ENCODE measurements at places on chromosomes 16 and 17. TPM values are rescaled to one million over a fixed set of nuclear protein-coding genes. Genes with fewer than 3 reads are reported as not detected.

- no peaks in the 10 kb centered on the region for H3K27me3 ChIP-seq
- H3K27ac ChIP-seq: no peak overlapping the region
- H3K4me3 ChIP-seq: no peak overlapping the region
- H3K4me1 ChIP-seq: no peaks in the 10 kb centered on the region
- H3K36me3 ChIP-seq: no peaks in the 10 kb centered on the region
Observed at GRCh38 chr17:11832401-11833137, 164.7 kb downstream of the ZNF18 start.

DNA sequence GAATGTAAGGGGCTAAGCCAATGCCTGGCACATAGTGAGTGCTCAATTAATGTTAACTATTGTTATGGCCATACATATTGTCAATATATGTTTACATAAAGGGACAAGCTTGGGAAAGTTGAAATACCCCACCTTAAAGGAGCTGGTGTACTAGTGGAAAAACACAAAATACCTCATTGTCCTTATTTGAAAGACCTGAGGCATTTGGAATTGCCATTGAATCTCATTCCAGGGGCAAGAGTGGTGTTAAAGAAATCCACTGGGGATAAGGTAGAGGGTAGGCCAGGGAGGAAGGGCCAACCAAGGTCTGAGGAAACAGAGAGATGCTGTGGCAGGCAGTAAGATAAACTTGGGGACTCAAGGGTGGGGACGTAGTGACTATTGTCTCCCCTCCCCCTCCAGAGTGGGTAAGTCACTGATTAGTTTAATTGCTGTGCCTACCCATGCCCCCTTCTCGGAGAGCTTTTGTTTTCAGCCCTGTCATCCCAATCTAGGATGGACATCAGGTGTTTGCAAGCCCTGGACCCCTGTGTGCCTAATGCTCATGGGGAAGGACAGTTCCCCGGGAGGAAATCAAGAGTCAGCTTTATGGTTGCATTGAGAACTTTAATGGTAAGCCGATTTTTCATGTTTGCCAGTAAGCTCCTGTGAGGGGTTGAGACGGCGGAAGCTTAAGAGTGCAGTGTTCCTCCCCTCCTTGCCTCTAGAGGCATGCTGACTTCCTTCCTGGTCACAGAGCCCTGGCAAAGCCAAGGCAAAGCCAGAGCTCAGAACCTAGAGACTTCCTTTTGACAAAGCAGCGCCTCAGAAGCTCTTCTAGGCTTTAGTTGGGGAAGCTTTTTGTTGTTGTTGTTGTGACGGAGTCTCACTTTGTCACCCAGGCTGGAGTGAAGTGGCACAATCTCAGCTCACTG, 2.5 kb upstream of the HEATR9 start:
- H3K4me1 ChIP-seq: no peaks in the 10 kb centered on the region
- no peaks in the 10 kb centered on the region for H3K36me3 ChIP-seq
- no peaks in the 10 kb centered on the region for H3K27me3 ChIP-seq
- no peak overlapping the region for H3K27ac ChIP-seq

GRCh38 chr16:7025616-7026190, 306.9 kb upstream of the RBFOX1 start:
- no peaks in the 10 kb centered on the region for H3K4me1 ChIP-seq
- DNase-seq: peak; percentile 65
- no peaks in the 10 kb centered on the region for H3K27me3 ChIP-seq
- no peaks in the 10 kb centered on the region for H3K36me3 ChIP-seq
- H3K4me3 ChIP-seq: no peak overlapping the region

- H3K4me1 ChIP-seq: no peaks in the 10 kb centered on the region
- no peak overlapping the region for H3K27ac ChIP-seq
- H3K27me3 ChIP-seq: peaks cover under 1% of the 10 kb centered on the region
- H3K36me3 ChIP-seq: no peaks in the 10 kb centered on the region
- H3K4me3 ChIP-seq: no peak overlapping the region
- DNase-seq: no peak
Observed at GRCh38 chr16:1070864-1071408, 1.6 kb upstream of the SSTR5 start.

DNA sequence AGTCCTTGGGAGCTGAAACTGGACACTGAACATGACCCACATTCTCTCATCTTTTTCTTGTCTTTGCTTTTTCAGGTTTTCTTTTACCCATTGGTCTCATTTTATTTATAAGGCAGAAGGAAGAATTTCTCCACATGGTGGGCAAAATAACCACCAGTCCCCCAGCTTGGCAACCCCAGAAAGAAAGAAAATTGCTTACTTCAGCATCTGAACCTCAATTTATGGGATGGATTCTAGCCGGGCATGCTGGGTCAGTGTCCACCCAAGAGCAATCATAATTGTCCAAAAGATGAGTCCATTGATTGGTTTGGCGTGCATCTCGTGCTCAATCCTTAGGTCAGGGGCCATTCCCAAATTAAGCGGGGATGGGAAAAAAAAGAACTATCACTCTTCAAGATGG, 163.7 kb downstream of the TMEM114 start:
- no peaks in the 10 kb centered on the region for H3K27me3 ChIP-seq
- no peak overlapping the region for H3K27ac ChIP-seq
- H3K4me1 ChIP-seq: no peaks in the 10 kb centered on the region
- no peaks in the 10 kb centered on the region for H3K36me3 ChIP-seq
- DNase-seq: no peak
- no peak overlapping the region for H3K4me3 ChIP-seq

DNA sequence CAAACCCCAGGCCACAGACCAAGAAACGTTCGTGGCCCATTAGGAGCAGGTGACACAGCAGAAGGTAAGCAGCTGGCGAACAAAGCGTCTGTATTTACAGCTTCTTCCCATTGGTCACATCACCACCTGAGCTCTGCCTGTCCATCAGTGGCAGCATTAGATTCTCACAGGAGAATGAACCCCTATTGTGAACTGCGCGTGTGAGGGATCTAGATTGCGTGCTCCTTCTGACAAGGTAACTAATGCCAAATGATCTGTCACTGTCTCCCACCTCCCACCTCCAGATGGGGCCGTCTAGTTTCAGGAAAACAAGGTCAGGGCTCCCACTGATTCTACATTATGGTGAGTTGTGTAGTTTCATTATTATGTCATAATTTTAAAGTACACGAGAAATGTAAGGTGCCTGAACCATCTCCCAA, 186.3 kb downstream of the CPPED1 start:
- H3K36me3 ChIP-seq: no peaks in the 10 kb centered on the region
- no peak overlapping the region for H3K4me3 ChIP-seq
- H3K27me3 ChIP-seq: no peaks in the 10 kb centered on the region
- DNase-seq: no peak
- no peaks in the 10 kb centered on the region for H3K4me1 ChIP-seq

DNA sequence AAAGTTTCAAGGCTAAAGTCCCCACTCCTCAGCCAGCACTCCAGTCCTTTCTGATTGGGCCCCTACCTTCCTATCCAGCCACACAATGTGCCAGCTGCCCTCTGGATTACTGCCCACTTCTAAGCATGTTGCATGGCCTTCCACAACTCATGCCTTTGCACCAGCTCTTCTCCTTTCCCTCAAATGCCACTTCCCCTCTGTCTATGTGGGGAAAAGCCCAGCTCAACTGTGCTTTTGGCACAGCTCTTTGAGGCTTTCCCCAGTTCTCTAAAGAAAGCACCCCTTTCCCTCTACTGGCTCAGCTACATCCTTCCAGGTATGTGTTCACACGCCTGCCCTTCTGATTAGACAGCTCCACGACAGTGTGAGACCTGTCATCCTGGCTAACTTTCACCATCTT, 18.5 kb downstream of the GTF3C1 start:
- peaks cover 9% of the 10 kb centered on the region for H3K36me3 ChIP-seq
- no peak overlapping the region for H3K27ac ChIP-seq
- no peak overlapping the region for H3K4me3 ChIP-seq
- H3K27me3 ChIP-seq: no peaks in the 10 kb centered on the region
- H3K4me1 ChIP-seq: no peaks in the 10 kb centered on the region

DNA sequence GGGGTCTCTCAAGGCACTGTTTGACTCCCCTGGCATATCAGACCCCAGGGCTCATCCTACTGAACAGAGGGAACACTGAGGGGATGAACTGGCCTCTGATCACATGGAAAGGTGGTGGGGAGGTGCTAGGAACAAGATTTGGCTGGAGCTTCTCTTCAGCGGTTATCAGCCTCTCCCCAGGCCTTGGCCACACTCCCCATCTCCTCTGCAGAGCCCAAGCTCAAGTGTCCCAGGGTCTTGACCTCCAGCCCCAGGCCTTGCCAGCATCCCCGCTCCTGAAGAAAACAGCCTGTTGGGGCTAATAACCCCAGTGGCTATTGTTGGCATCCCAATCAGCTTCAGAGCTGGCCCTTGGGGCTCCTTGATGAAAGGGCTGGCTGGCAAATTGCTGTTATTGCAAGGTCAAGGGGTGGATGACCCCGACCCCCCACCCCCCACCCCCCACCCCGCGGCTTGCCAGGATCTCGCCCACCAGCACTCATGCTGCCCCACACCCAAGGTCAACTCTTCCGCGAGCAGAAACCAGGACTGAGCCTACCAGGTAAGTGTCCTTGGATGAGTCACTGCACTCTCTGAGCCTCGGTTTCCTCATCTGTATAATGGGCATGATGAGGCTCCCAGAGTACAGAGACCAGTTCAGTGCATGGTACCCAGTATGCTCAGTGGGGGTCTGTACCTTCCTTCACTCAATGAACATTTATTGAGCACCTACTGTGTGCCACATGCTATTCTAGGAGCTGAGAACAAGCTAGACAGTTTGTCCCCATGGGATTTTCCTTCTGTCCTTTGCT, 18.8 kb upstream of the FAM83G start:
- no peaks in the 10 kb centered on the region for H3K4me1 ChIP-seq
- no peak overlapping the region for H3K27ac ChIP-seq
- no peaks in the 10 kb centered on the region for H3K27me3 ChIP-seq
- H3K36me3 ChIP-seq: no peaks in the 10 kb centered on the region
- H3K4me3 ChIP-seq: no peak overlapping the region

- H3K27ac ChIP-seq: peak within 1 kb of the TSS; percentile 85
- H3K4me1 ChIP-seq: peaks cover 10% of the 10 kb centered on the region
- peak; percentile 64 for DNase-seq
- H3K36me3 ChIP-seq: no peaks in the 10 kb centered on the region
Observed at GRCh38 chr17:2054512-2055291, at the start of gene HIC1. Gene HIC1 (plus strand): TSS chr17:2055103. CDS start chr17:2056691, 1,588 bp downstream.

GRCh38 chr17:47615766-47616424, 33.8 kb upstream of the KPNB1 start:
- peaks cover 4% of the 10 kb centered on the region for H3K36me3 ChIP-seq
- DNase-seq: no peak
- H3K4me1 ChIP-seq: no peaks in the 10 kb centered on the region
- H3K27me3 ChIP-seq: no peaks in the 10 kb centered on the region
- no peak overlapping the region for H3K4me3 ChIP-seq

- H3K4me3 ChIP-seq: no peak overlapping the region
- peak; percentile 16 for DNase-seq
- peaks cover 11% of the 10 kb centered on the region for H3K4me1 ChIP-seq
Observed at GRCh38 chr17:77327566-77328464, 187.0 kb downstream of the SEC14L1 start.

- no peaks in the 10 kb centered on the region for H3K36me3 ChIP-seq
- H3K27me3 ChIP-seq: no peaks in the 10 kb centered on the region
- H3K27ac ChIP-seq: peak overlapping the region; percentile 98
- peak; percentile 92 for DNase-seq
- H3K4me3 ChIP-seq: peak overlapping the region; percentile 96
- peaks cover 8% of the 10 kb centered on the region for H3K4me1 ChIP-seq
Observed at GRCh38 chr17:7685533-7686221, 1.6 kb downstream of the TP53 start.

CYGB gene
- total RNA-seq: 37.4 TPM

SLC5A11 gene
- total RNA-seq: 1.8 TPM

ODAD4 gene
- 3.2 TPM for total RNA-seq

TNP2 gene
- total RNA-seq: not detected

PIK3R5 gene
- total RNA-seq: 12.3 TPM

Data from breast epithelium (tissue), 4 donors.